ENCODE measurements at places on chromosomes 6 and 20.
A peak's percentile ranks its signal among the peaks of the same experiment; 100 is the strongest.

DNA sequence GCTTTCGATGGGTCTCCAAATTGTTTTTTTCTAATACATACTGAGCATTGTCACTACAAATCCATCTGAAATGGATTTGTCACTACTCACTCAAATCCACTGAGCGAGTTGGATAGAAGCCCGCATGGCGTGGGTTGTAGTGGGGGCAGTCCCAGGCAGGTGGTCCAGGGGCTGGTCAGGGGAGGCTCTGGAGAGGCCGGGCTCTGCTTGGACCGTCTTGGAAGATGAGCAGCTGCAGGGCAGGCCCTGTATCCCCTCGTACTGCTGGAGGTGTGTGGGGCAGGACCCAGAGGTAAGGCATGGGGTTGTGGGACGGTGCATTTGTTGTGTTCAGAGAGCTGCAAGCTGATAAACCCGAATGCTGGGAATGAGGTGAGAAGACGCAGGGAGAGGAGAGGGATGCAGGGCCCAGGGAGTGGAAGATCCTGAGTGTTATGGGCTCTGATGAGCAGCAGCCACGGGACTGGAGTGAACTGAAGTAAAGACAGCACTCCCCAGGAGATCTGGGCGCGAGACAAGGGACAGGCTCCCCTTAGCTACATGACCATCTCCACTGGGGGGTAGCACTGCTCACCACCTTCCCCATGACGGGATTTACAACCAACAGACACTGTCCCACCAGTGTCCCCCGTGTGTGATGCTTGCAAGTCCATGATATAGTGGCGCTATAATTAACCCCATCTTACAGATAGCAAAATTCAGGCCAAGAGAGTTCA, 45.9 kb downstream of the PSMG4 start:
- no peak for DNase-seq

- no peak for DNase-seq
Observed at GRCh38 chr6:36160147-36160760, 29.9 kb downstream of the MAPK13 start.

DNA sequence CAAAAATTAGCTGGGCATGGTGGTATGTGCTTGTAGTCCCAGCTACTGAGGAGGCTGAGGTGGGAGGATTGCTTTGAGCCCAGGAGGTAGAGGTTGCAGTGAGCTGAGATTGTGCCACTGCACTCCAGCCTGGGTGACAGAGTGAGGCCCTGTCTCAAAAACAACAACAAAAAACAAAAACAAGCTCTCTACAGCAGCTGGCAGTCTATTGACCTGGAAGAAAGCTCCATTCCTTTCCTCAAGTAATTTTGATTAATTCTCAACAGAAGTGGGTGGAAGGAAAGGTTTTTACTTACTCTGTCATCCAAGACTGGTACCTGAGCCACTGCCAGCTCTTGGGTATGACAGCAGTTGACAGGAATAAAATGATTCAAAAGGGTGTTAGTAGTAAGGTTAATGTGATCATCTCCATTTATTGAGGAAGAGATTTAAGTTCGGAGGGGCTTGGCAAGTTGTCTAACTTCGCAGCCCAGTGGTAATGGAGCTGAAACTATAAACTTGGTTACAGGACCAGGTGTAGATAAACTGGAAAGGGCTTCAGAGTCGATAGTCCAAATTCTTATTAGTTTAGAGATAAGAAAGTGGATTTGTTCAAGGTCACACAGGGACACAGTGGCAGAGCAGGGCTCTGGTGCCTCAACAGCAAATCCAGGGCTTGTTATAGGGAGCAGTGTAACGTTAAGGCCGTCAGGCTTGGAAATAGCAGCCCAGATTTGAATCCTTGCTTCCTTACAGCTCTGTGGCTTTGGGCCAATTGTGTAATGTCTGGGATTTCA, 14.8 kb downstream of the SRSF3 start:
- no peak for DNase-seq

DNA sequence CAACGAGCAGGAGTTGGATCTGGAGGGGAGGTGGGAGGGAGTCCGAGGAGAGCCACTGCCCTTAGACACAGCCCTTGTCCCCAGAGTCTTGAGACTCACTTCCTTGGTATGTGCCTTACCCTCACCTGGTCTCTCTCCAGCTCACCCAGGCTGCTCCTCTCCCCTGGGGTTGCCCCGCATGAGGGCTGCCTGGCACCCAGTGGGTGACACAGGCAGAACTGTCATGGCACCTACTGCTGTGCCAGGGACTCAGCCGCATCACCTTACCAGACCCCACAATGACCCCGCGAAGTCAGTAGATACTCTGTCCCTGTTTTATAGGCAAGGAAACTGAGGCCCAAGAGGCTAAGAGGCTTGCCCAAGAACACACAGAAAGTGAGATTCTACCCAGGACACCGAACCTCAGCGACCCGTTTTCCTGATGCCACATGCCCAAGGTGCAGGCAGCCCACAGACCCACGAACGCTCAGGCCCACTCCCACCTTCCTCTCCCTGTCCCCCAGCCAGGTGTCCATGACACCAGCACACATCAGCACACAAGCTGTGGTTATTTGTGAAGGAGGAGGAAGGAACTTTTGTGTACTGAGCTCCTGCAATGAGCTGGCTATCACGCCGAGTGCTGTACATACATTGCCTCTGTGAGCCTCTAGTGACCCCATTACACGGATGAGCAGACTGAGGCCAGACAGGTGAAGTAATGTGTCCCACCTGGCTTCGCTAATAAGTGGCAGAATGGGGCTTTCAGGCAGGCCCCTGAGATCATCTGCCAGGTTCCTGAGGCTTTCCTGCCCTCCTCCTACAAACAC, 168.1 kb downstream of the GRM4 start:
- DNase-seq, result no peak

GRCh38 chr6:12584631-12585405, 131.7 kb upstream of the PHACTR1 start:
- DNase-seq, result no peak

DNA sequence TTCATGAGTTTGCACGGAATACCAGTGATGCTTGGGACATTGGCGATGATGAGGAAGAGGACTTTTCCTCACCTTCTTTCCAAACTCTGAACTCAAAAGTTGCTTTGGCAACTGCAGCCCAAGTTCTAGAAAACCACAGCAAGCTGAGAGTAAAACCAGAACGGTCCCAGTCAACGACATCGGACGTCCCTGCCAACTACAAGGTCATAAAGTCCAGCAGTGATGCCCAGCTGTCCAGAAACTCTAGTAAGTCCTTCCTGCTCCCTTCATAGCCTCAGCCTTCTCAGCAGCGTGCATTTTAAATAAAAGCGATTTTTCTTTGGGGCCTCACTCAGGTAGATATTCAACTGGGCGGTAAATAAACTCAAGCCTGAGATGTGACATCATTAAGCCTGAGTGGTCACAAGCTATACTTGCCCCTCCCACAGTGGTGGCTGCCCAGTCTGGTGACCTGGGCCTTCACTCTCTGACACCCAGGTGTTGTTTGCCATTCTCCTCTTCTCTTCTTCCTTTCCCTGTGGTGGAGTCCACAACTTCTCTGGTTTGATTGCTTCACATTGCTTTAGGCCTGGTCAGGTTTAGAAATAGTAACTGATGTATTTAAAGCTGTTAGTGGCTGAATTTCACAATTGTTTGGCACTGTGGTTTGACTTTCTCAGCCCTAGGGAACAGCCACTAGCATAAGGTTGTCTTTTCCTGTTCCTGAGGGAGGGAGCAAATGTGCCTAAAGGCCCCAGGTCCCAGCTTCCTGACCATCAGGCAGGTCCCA, 21.6 kb upstream of the TMEM217 start:
- DNase-seq, result no peak

- DNase-seq, result no peak
Observed at GRCh38 chr6:1849691-1850090, 240.0 kb downstream of the FOXC1 start.

GRCh38 chr6:162999575-163000285, 272.0 kb downstream of the PACRG start:
- DNase-seq, result no peak

GRCh38 chr6:87501809-87502572, 29.2 kb downstream of the SLC35A1 start:
- no peak for DNase-seq

DNA sequence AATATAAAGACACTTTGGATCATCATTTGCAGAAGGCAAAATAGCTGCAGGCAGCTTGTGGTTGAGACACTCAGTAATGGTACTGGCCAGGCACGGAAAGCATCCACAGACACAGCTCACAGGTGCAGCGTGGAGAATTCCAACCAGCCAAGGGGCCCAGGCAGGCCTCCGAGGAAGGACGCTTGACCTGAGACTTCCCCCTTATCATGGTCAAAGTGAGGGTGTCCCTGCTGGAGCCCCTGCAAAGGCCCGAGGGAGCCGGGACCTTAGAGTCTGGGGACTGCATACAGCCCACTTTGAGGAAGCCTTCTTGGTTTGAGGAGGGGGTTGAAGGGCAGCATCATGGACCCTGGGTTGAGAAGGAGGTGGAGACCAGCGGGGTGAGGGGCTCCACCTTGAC, 15.1 kb upstream of the MYT1 start:
- DNase-seq, result no peak

DNA sequence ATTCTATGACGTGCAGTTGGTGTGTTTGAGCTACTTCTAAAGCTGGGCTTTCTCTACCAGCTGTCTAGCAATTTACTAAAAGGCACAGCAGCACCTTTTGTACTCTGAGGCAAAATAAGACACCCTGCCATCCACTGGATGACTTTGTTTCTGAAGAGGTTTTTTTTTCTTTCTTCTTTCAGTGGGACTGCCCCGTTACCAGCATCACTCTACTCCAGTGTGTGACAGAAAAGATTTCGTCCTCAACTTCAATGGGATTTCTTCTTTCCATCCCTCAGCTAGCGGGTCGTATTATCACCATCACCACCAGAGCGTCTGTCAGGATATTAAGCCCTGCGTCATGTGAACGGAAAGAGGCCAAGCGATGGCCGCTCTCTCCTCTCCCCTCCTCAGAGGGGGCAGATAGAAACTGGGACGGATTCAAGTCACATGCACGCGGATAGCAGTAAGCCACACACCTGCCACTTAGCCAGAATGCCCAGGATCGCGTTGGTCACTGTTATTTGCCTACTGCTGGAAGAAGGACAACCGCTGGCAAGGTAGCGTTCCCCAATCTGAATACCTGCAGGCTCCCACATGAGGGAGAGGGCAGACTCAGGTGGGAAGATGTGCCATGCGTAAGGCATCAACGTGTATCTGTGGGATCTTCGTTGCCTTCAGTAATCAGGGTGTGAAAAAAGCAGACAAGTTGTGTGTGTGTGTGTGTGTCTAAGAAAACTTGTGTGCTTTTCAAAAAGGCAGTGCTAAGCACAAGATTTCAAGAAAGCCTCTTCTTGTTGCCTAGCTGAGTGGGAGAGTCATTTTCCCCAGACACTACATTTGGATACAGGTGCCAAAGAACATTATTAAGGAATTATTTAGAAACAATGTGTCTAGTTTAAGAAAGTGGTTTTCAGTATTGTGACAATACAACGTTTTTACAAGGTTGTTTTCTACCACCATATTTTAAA, 5.4 kb downstream of the FOXF2 start:
- no peak for DNase-seq

GRCh38 chr20:5065879-5066383, 53.8 kb downstream of the PCNA start:
- DNase-seq, result no peak

- DNase-seq, result peak; percentile 74
Observed at GRCh38 chr20:10715035-10715434, 41.2 kb upstream of the JAG1 start.

DNA sequence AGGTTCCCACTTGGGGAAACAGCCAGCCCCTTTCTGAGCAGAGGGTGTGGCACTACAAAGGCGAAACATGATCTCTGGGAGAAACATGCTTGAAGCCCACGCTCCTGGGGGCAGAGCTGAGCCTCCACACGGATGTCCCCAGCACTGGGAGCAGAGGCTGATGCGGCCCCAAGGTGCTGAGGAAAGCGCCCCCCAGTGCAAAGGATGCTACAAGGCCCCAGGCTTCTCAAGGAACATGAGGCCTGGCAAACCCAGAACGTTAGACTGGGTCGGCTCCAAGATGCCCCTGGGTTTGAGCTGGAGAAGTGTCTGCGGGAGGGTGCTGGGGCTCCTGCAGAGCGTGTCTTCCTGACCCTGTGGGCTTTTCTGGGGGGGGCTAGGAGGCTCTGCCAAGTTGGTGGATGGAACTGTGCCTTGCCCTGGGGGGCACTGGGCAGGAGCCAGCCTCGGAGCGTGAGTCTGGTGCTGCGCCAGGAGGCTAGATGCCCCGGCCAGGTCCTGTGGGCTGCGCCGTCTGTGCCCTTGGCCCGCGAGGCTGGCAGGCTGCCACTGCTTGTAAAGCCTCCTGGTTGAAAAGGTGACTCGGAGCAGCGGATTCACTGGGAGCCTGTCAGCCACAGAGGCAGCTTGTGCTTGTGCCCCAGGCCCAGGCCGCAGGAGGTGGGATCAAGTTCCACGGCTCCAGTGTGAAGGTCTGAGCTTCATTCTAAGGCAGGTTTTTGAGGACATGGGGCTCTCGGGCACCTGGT, 8.1 kb downstream of the SYNJ2 start:
- DNase-seq, result peak; percentile 95

Measured in G401 (cell line).